Hematopoietic multipotent progenitor cell (in vitro differentiated cells): ENCODE measurements at places on chromosomes 2 and 18. TPM values are rescaled to one million over a fixed set of nuclear protein-coding genes. Genes with fewer than 3 reads are reported as not detected.
A peak's percentile ranks its signal among the peaks of the same experiment; 100 is the strongest.

DNA sequence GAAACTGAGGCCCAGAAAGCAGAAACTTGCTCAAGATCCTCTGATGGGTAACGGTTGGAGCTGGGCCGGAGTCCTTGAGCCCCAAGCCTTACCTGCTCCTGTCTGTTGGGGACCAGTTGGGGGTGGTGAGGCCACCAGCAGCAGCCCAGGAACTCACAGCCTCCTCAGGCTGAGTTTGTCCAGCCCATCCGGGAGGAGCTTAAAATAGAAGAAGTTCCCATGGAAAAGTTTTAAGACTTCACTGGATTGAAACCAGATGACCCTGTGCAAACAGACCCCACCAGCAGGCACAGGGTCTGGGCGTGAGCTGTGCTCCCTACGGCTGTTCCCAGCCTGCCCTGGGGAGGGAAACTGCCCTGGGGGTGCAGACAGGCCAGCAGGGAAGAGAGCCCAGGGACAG is 40.6 kb upstream of the FOSL2 start:
- no peak for DNase-seq

DNA sequence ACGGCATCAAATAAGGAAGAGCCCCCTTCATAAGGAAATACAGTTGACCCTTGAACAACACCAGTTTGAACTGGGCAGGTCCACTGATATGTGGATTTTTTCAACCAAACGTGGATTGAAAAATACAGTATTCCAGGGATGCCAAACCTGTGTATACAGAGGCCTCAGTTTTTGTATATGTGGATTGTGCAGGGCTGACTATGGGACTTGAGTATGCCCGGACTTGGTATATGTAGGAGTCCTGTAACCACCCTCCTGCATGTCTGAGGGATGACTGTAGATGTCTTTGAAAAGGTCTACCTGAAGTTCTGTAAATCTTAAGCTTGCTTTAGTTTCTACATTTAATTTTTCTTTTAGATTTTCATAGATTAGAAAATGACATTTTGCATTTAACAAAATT is 50.0 kb downstream of the EML4 start:
- no peak for DNase-seq

DNA sequence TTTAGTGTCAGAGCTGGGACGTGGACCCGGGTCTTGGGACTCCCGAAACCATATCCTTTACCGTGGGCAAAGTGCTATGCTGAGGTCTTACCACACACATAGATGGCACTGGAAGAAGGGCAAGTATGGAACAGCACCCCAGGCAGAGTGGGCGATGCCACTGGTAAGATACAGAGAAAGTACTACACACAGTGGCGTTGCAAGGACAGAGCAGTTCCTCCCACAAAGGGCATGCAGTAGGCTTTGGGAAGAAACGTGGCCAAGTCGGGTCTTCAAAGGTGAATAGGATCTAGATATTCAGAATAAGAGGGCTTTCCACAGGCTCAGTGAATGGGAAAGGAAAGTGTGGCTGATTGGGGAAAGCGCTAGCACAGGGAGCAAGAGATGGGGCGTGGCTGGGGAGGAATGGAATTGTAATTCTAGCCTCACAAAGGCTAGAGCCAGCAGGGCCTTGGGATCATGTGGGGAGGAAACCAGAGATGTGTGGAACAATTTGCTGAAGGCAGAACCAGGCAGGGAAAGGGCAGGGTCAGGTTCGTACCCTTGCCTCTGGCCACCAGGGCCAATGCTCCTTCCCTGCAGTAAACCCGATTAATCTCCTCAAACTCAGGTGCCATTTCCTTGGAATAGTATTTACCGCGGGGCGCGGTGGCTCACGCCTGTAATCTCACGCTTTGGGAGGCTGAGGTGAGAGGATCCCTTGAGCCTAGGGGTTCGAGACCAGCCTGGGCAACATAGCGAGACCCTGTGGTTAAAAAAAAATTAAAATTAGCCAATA is 36.0 kb downstream of the PCBP1 start:
- no peak for DNase-seq

- no peak for DNase-seq
Observed at GRCh38 chr2:127360242-127360641, 27.5 kb downstream of the MAP3K2 start.

DNA sequence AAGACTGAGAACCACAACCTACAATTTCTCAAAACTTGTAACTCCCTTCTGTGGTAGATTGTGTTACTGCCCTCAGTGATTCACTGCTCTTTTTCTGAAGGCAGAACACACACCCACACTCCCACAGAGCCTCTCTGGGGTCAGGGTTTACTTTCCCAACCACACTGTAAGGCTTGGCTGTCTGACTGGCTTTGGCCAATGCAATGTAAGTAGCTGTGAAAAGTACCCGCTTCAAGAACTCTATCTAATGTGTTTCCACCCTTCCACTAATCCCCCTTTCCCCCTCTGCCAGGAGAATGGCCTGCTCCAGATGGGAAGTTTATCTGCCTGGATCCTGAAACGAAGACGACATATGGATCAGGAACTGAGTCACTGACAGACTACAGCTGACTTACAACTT is 222.7 kb downstream of the CDH2 start:
- no peak for DNase-seq

GRCh38 chr2:220949466-220949865 is 622.6 kb downstream of the EPHA4 start:
- no peak for DNase-seq

DNA sequence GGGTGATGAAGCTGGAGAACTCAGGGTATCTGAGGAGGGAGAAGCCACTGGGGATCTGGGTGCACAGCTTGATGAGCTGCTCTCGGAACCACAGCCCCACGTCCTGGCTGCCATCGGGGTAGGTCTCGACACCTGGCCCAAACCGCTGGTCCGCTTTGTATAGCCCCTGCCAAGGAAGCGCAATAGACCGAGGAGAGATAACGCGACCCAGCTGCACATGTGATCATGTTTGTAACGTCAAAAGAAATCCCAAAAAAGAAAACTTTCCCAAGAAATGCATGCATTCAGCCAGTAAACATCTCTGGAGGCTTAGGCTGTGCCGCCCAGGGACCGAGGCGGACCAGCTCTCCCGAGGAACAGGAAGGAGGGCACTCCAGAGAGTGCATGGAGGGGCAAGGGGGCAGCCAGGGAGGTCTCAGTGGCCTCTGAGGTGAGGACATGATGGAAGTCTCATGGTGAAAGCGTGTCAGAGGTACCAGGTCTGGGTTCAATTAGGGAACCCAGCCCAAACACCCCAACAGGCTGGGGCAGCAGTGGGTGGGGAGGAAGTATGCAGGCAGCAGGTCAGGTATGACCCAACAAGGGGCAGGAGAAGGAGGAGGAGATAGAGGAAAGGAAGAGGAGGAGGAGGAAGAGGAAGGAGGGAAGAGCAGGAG is 28.3 kb downstream of the ANKMY1 start:
- no peak for DNase-seq

DNA sequence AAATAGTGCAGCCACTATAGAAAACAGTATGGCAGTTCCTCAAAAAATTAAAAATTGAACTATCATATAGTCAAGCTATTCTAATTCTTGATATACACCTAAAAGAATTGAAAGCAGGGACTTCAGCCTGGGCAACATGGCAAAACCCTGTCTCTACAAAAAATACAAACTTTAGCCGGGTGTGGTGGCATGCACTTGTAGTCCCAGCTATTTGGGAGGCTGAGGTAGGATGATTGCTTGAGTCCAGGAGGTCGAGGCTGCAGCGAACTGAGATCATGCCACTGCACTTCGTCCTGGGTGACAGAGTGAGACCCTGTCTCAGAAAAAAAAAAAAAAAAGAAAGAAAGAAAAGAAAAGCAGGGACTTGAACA is 279.5 kb upstream of the STON1 start:
- DNase-seq: no peak

- no peak for DNase-seq
Observed at GRCh38 chr2:46555646-46556234, 76.4 kb downstream of the TMEM247 start.

- DNase-seq: no peak
Observed at GRCh38 chr2:159438720-159439353, 152.3 kb upstream of the WDSUB1 start.

GRCh38 chr2:3968736-3969135 is 265.4 kb downstream of the DCDC2C start:
- DNase-seq: no peak

GRCh38 chr2:64721320-64721623 is 67.6 kb upstream of the SERTAD2 start:
- DNase-seq: no peak

DNA sequence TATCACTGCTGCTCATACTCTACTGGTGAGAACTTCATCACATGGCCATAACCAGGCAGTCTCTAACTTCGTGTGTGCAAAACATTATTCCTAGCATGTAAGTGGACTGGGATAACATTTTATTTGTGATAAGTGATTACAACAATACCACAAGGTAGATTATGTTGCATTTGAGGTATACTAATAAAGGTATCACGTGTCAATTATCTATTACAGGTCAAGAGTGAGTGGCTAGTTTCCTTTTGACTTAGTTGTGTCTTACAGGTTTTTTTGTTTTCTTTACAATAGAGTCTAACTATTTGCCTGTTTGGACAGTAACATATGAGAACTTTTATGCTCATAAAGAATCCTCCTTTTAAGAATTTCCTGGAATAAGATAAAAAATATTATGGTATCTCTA is 67.2 kb upstream of the DSC1 start:
- no peak for DNase-seq

DNA sequence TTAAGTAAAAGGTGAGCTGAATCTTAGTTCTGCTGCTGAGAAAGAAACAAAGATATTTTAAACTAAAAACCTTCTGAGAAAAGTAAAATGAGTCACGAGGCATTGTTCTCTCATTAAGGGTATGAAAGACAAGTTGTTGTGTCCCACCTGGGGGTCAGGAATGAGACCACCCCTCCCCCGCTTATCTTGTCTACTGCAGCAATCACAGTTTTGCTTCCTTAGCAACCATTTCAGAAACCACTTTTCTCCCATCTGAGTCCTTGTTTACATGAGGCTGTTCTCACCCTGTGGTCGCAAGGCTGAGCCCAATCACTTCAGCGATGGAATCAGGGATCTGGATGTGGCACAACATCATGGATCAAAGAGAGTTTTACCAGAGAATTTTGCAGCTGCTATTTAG is 377.6 kb upstream of the NETO1 start:
- DNase-seq: no peak

- no peak for DNase-seq
Observed at GRCh38 chr2:46123013-46123412, 174.2 kb upstream of the EPAS1 start.

- peak; percentile 35 for DNase-seq
Observed at GRCh38 chr2:102251042-102251848, 60.1 kb upstream of the IL1RL1 start.

GRCh38 chr18:59517446-59518165 is 158.5 kb upstream of the LMAN1 start:
- peak; percentile 0 for DNase-seq

- DNase-seq: no peak
Observed at GRCh38 chr18:63286926-63287325, 32.6 kb downstream of the BCL2 start.

DNA sequence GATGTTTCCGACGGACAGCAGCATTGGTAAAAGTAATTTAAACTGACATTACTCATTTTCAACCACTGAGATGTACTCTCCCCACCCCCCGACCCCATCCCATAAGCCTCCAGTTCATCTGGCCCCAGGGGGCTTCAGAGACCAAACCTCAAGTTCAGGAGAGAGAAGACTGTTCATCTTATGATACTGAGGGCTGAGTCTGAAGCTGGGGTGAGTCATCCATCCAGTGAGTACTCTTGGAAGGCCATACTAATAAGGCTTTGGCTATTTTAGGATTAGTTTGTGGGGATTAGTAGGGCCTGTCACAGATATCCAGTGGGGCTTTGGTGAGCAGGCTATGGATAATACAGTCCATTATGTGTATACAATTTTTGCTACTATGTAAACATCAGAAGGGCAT is 125.3 kb upstream of the APCDD1 start:
- DNase-seq: no peak

DNA sequence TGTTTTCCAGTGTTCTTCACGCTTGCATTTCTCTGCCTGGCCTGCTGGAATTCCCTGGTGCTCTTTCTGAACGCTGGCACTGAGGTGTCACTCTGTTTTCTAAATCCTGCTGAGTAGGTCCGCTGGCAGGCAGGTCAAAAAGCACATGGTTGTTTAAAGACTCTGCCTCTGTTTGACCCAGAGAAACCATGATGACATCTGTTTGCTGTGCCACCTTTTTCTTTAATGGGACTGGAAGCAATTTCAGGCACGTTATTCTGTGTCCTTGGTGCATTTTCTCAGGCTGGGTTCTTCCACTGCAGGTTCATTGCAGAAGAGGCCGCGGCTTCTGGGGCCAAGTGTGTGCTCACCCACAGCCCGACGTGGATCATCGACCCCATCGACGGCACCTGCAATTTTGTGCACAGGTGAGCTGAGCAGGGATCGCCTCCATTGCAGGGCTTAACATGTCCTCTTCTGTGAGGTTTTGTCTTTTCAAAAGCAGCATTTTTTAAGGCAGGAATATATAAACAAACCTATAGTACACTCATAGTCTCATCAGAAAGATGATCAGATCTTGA is 28.4 kb downstream of the IMPA2 start:
- DNase-seq: no peak

GRCh38 chr18:10141559-10141958 is 227.7 kb downstream of the VAPA start:
- DNase-seq: no peak

GRCh38 chr18:58398648-58399398 is 230.1 kb downstream of the ALPK2 start:
- no peak for DNase-seq

GRCh38 chr18:41347057-41347456 is 608.0 kb upstream of the PIK3C3 start:
- no peak for DNase-seq

- DNase-seq: no peak
Observed at GRCh38 chr2:44938287-44939105, 3.0 kb upstream of the SIX3 start.

GRCh38 chr2:219497495-219498279 is 1.0 kb upstream of the GMPPA start:
- DNase-seq: no peak

FTCDNL1 gene
- 8.3 TPM for total RNA-seq

STK39 gene
- total RNA-seq: 2.7 TPM

UGT1A8 gene
- total RNA-seq: under 0.01 TPM

AQP12A gene
- total RNA-seq: not detected

REEP1 gene
- total RNA-seq: under 0.01 TPM

ASB18 gene
- total RNA-seq: under 0.01 TPM

ITGB6 gene
- total RNA-seq: not detected

STK11IP gene
- total RNA-seq: 30.2 TPM

RAD51AP2 gene
- total RNA-seq: not detected

ANKRD36B gene
- 37.2 TPM for total RNA-seq

DYNAP gene
- total RNA-seq: not detected

ITPRID2 gene
- total RNA-seq: 55.2 TPM

GCFC2 gene
- 6.5 TPM for total RNA-seq

HADHA gene
- 111 TPM for total RNA-seq

RAB6D gene
- total RNA-seq: not detected

CROCC2 gene
- not detected for total RNA-seq
